Aorta (tissue), 5 donors: ENCODE measurements at places on chromosomes 4 and X.

- no peak for DNase-seq
- no peaks in the 10 kb centered on the region for H3K36me3 ChIP-seq
- no peak overlapping the region for H3K27ac ChIP-seq
- no peaks in the 10 kb centered on the region for H3K4me1 ChIP-seq
These were observed 155.8 kb downstream of the FAM47B start for GRCh38 chrX:35098419-35098818.

DNA sequence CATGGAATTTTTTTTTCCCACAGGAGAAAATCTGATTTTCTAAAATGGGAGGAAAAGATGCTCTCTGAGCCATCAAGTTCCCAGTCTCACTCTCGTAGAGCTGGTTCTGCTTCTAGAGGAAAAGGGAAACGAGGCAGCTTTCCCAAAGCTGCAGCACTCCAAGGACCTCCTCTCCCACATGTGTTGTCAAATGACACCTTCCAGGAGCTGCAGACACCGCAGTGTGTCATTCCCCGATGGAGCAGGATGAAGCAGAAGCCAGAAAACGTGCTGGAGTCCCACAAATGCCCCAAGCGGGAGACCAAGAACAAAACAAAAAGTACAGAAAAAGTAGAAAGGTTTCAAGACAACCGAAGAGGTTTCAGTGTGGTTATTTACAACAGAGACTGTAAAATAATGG, 348.1 kb downstream of the ARHGAP10 start:
- no peak overlapping the region for H3K27ac ChIP-seq
- H3K36me3 ChIP-seq: peaks cover 7% of the 10 kb centered on the region

GRCh38 chrX:21932292-21933002, 8.1 kb upstream of the SMS start:
- H3K27ac ChIP-seq: peak overlapping the region; percentile 60
- no peaks in the 10 kb centered on the region for H3K4me1 ChIP-seq
- H3K4me3 ChIP-seq: no peak overlapping the region
- H3K27me3 ChIP-seq: no peaks in the 10 kb centered on the region
- peak; percentile 77 for DNase-seq

DNA sequence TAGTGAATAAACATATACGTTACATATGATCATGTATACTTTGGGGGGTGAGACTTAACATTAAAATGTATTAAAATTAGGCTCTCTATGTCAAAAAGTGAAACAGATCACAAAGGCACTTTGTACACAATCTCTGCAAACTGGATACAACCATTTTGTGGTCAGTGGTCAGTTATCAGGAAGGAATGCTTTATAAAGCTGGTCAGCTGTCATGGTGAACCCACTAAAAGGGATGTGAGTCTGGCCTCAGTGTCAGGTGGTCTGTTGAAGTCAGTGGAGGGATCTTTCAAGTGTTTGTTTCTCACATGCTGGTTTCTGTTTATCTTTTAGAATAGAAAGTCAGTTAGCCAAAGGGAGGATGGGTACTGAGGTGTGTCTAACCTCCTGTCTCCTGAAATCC, 875.5 kb upstream of the INTU start:
- H3K4me1 ChIP-seq: no peaks in the 10 kb centered on the region
- no peaks in the 10 kb centered on the region for H3K27me3 ChIP-seq
- no peak overlapping the region for H3K4me3 ChIP-seq

DNA sequence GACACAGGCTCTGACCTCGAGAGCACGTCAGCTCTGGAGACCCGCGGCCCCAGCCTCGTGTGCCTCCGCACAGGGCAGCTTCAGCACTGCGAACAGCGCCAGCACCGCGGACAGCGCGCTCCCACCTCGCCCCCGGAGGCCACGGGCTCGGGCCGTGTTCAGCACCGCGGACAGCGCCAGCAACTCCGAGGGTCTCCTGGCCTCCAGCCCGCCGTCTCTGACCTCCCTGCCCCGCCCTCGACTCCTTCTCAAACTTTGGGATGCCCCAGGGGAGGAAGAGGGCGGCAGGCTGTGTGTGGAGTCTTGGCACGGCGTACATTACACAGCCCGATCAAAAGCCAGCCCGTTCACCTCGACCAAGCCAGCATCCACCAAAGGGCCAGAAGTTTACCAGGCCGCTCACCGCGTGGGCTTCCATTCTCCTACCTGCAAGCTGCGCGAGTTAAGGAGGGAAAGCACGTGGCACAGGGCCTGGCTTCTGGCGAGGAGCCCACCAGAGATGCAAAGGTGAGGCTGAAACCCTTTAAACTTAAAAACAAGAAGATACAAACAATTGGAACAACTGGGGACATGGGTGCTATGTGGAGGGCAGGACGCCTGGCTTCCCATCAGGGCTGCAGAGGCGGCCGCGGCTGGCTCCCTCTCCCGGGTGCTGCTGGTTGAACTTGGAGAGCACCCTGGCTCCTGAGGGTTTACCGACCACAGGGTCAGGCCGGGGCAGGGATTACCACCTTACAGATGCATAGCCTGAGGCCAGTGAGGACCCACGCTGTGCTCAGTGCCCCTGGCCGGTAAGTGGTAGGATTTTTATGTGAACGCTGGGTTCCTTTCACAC, 4.5 kb upstream of the NKX1-1 start:
- no peak overlapping the region for H3K27ac ChIP-seq
- H3K4me3 ChIP-seq: no peak overlapping the region
- DNase-seq: peak; percentile 85
- no peaks in the 10 kb centered on the region for H3K27me3 ChIP-seq
- no peaks in the 10 kb centered on the region for H3K36me3 ChIP-seq
- H3K4me1 ChIP-seq: no peaks in the 10 kb centered on the region

GRCh38 chrX:77749695-77750094, 36.3 kb downstream of the ATRX start:
- DNase-seq: no peak
- no peaks in the 10 kb centered on the region for H3K4me1 ChIP-seq
- no peaks in the 10 kb centered on the region for H3K27me3 ChIP-seq
- no peak overlapping the region for H3K27ac ChIP-seq
- no peak overlapping the region for H3K4me3 ChIP-seq

DNA sequence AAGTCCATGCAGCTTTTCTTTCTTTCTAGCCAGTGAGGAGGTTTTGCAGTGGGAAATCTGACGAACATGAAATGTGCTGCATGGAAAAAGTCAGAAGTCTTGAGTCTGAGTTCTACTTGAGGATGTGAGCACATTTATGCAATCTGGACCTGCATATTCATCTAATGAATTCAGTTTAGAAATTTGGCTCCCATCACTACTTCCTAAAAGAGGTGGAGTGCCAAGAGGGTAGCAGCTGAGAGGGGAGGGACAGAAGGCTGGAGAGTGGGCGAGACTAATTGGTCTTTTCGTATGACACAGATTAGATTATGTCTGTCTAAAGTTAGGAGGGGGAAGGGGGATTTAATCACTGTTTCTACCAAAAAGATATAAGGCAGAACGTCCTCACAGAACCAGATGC, 535.9 kb downstream of the IQCM start:
- H3K4me1 ChIP-seq: no peaks in the 10 kb centered on the region
- no peak for DNase-seq
- H3K36me3 ChIP-seq: no peaks in the 10 kb centered on the region
- H3K27me3 ChIP-seq: no peaks in the 10 kb centered on the region
- H3K27ac ChIP-seq: no peak overlapping the region
- H3K4me3 ChIP-seq: no peak overlapping the region

DNA sequence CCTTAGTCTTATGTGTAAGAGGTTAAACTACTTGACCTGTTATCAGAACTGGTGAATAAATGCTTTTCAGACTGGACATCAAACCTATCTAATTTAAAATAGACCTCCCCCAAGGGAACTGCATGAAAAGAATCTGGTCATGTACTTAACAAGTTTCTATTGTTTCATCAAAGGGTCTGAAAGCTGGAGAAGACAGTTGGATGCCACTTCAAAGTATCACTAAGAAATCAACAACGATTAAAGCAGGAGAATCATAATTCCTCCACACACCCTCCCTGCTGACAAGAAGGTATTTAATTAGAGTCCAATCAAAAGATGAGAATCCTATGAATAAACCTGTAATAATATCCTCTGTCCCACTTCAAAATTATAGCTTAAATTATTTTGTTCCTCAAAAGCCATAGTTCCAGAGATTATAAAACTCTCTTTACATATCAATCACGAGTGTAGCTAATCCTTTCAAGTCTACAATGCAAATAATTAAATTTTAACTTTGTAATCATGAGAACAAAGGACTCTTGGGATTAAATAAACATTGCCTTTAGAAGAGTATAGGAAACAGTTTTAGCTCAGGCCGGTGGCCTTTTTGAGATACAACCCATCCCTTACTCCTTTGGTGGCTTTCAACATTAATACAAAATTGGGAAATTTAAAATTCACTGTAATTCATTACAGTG, 35.1 kb downstream of the TSPAN5 start:
- no peak for DNase-seq
- no peaks in the 10 kb centered on the region for H3K36me3 ChIP-seq
- no peaks in the 10 kb centered on the region for H3K4me1 ChIP-seq
- H3K4me3 ChIP-seq: no peak overlapping the region
- H3K27ac ChIP-seq: no peak overlapping the region

DNA sequence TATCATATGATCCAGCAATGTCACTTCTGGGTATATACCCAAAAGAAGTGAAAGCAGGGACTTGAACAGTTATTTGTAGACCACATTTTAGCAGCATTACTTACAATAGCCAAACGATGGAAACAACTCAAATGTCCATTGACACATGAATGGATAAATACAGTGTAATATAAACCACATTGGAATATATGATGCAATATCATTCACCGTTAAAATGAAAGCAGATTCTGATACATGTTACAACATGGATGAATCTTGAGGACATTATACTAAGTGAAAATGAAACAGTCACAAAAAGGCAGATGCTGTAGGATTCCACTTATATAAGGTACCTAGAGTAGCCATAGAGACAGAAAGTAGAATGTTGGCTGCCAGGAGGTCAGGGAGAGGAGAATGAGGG, 130.5 kb upstream of the SMAD1 start:
- DNase-seq: no peak
- H3K27ac ChIP-seq: no peak overlapping the region
- no peak overlapping the region for H3K4me3 ChIP-seq
- H3K4me1 ChIP-seq: no peaks in the 10 kb centered on the region
- no peaks in the 10 kb centered on the region for H3K36me3 ChIP-seq

- no peaks in the 10 kb centered on the region for H3K27me3 ChIP-seq
- no peaks in the 10 kb centered on the region for H3K36me3 ChIP-seq
- no peak for DNase-seq
- no peaks in the 10 kb centered on the region for H3K4me1 ChIP-seq
- no peak overlapping the region for H3K27ac ChIP-seq
These were observed 183.9 kb downstream of the SNCA start for GRCh38 chr4:89653012-89653411.

DNA sequence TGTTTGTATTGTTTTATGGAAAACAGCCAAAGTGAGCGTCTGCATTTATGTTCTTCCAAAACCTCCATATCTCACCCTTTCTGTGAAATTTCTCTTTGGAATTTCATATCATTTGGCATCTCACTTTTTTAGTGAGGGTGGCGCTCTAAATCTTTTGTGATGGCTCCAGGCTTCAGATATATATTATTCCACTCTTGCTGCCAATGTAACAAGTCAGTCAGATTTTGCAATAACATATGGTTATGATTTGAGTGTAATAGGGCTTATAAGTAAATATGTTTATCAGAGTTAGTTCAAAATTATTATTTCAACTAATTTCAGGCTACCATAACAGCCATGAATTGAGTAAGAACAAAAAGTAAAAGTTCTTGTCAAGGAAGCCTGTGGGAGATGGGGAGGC, 314.7 kb downstream of the PDGFC start:
- no peaks in the 10 kb centered on the region for H3K4me1 ChIP-seq
- H3K27ac ChIP-seq: no peak overlapping the region
- DNase-seq: no peak
- no peaks in the 10 kb centered on the region for H3K27me3 ChIP-seq

- no peaks in the 10 kb centered on the region for H3K36me3 ChIP-seq
- H3K27me3 ChIP-seq: no peaks in the 10 kb centered on the region
- no peaks in the 10 kb centered on the region for H3K4me1 ChIP-seq
These were observed 69.6 kb downstream of the NOCT start for GRCh38 chr4:139085141-139085540.

- H3K36me3 ChIP-seq: no peaks in the 10 kb centered on the region
- no peak for DNase-seq
- no peaks in the 10 kb centered on the region for H3K4me1 ChIP-seq
- no peaks in the 10 kb centered on the region for H3K27me3 ChIP-seq
- H3K4me3 ChIP-seq: no peak overlapping the region
These were observed 238.9 kb downstream of the NR3C2 start for GRCh38 chr4:148203056-148203898.

DNA sequence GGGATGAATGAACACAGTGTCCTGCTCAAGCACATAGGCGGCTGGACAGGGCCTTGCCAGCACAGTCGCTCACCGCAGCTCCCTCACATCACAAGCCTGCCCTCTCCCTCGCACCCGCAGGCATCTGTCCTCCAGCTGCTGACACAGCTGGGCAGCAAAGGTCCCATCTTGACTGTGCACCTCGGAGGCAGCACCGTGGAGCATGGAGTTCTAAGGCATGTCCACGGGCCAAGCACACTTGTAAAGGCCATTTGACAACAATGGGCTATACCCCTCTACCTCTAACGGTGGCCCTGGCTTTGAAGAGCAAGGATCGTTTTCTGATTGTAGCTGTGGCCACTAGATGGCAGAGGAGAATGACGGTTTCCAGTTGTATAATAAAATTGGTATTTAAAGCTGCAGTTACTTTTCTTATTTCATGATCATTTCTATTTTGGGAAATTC, 53.8 kb downstream of the APLN start:
- no peaks in the 10 kb centered on the region for H3K36me3 ChIP-seq
- no peaks in the 10 kb centered on the region for H3K4me1 ChIP-seq
- H3K27ac ChIP-seq: no peak overlapping the region

- H3K4me1 ChIP-seq: no peaks in the 10 kb centered on the region
- no peaks in the 10 kb centered on the region for H3K27me3 ChIP-seq
- no peak overlapping the region for H3K27ac ChIP-seq
- no peak overlapping the region for H3K4me3 ChIP-seq
These were observed 79.1 kb downstream of the ANKRD50 start for GRCh38 chr4:124633285-124633941.

DNA sequence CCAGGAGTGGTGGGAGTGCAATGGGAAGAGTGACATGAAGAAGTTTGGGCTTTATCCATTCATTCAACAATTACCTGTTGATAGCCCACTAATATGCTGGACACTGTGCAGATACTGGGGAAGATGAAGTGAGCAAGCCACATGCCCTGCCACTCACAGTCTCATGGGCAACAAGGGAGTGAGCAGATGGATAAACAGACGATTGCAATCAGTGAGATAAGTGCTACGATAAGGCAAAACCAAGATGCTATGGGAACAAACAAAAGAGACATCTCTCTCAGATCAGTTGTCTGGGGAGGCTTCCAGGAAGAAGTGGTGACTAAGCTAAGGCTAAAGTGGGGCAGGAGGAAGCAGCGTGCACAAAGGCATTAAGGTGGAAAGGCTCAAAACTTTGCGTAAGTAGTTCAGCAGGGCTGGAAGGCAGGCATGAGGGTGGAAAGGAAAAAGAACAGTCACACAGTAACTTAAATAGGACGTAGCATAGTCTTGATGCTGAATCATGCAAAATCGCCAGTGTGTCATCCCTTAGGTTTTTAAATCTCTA, 31.7 kb downstream of the GAB3 start:
- DNase-seq: no peak
- no peaks in the 10 kb centered on the region for H3K27me3 ChIP-seq
- H3K36me3 ChIP-seq: no peaks in the 10 kb centered on the region
- no peak overlapping the region for H3K4me3 ChIP-seq
